Left ventricle myocardium inferior (tissue), 1 donor: ENCODE measurements at places on chromosomes 5 and 9. TPM values are rescaled to one million over a fixed set of nuclear protein-coding genes. Genes with fewer than 3 reads are reported as not detected.

AK8 gene
- total RNA-seq = 0.74 TPM

KIF4B gene
- not detected for total RNA-seq

TMEM232 gene
- 3.6 TPM for total RNA-seq

INVS gene
- 6.7 TPM for total RNA-seq

LRRC70 gene
- 0.77 TPM for total RNA-seq

YTHDC2 gene
- total RNA-seq = 13.6 TPM

TRIP13 gene
- 0.44 TPM for total RNA-seq

GRCh38 chr5:80566711-80567259 lies 3.3 kb downstream of the ANKRD34B start:
- no peak for DNase-seq

GRCh38 chr5:109929376-109929775 lies 239.6 kb downstream of the MAN2A1 start:
- DNase-seq = no peak

GRCh38 chr9:78030553-78031443 lies 813 bp downstream of the GNAQ start:
- peak; percentile 50 for DNase-seq

DNA sequence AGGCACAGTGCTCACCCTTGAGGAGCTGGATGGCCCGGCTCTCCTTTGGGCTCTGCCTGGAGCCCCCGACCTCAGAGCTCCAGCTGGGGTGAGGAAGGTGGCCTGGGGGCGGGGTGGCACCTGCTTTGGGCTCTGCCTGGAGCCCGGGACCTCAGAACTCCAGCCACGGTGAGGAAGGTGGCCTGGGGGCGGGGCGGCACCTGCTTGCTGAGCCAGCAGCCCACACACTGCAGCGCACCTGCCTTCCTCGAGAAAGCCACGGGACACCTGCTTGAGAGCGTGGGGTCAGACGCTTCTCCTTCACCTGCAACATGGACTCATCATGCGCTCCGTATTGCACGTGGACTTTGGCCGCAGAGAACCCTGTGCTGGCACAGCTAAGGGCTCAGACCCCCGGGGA lies 51.8 kb downstream of the IRX2 start:
- no peak for DNase-seq

GRCh38 chr5:1075931-1076330 lies 35.9 kb downstream of the SLC12A7 start:
- DNase-seq = no peak

- DNase-seq = no peak
These were observed 71.1 kb downstream of the MLLT3 start for GRCh38 chr9:20551236-20551635.

DNA sequence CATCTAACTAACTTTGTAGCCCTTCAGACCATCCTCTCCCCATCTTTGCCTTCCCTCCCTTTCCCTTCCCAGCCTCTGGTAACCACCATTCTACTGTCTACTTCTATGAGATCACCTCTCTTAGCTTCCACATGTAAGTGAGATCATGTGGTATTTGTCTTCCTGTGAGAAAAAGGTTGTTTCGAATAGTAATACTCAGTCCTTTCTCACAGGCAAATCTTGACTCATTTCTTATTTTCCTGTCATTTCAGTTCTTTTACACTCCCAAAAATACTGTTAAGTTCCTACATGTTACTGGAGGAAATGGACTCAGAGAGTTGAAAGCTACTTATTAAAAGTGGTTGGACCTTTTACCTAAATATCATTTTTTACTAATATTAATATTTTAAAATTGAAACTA lies 82.1 kb downstream of the SLF1 start:
- DNase-seq = no peak

DNA sequence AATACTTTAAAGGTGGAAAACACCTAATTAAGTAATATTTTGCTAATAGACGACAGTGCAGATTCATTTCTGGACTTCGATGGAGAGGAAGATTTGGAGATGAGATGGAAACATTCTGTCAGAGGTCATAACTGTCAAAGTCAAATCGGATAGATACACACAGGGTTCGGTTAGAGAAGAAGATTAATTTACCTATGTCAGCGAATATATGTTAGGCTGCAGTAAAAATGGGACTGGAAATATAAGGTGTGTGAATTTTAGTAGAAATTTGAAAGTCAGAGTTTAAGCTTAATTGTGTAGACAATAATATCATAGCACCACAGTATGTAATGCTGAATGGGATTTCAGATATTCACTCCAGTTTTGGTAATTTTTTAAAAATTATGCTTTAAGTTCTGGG lies 1020.3 kb upstream of the ACO1 start:
- no peak for DNase-seq

DNA sequence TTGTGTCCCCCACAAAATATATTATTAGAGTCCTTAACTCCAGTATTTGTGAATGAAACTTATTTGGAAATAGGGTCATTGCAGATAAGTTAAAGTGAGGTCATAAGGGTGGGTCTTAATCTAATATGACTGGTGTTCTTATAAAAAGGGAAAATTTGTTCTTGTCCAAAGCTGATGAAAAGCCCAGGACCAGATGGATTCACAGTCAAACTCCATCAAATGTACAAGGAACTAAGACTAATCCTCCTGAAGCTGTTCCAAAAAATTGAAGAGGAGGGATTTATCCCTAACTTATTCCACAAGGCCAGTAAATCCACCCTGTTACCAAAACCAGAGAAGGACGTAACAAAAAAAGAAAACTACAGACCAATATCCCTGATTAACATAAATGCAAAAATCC lies 56.4 kb upstream of the SLIT3 start:
- DNase-seq = no peak

DNA sequence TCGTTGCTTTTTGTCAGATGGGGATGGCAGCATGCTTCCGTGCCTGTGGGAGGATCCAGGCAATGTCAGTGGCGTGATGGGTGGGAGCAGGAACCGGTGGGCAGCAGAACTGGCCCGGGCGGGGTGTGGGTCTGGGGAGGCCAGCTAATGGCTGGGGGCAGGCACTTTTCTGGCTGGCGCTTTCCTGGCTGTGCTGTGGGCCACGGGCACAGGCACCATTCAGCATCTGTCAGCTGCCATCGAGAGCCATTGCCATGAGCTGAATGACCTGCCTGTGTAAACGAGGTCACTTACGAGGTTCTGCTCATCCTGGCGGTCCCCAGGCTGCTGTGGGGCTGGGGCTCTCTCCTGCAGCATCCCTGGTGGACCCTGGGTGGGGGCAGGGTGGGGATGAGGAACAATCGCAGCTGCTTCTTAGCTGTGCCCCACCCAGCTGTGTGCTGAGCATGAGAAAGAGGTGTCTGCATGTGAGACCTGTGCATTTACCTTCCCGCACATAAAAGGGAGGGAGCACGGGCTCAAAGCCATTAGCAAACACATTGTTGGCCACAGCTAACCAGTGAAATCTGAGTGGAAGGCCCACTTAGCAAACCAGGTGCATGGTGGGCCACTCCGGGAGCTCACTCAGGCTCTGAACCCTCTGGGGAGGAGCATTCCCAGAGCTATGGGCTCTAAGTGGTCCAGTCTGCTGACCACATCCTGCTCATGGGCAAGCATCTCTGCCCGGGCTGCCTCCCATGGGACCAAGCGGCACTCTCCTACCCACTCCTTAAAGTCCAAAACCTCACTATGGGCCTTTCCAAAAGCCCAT lies 41.3 kb upstream of the OLFM1 start:
- no peak for DNase-seq

- DNase-seq = no peak
These were observed 32.3 kb downstream of the CARTPT start for GRCh38 chr5:71751422-71751821.

GRCh38 chr5:88690409-88691229 lies 192.4 kb downstream of the MEF2C start:
- peak; percentile 66 for DNase-seq

DNA sequence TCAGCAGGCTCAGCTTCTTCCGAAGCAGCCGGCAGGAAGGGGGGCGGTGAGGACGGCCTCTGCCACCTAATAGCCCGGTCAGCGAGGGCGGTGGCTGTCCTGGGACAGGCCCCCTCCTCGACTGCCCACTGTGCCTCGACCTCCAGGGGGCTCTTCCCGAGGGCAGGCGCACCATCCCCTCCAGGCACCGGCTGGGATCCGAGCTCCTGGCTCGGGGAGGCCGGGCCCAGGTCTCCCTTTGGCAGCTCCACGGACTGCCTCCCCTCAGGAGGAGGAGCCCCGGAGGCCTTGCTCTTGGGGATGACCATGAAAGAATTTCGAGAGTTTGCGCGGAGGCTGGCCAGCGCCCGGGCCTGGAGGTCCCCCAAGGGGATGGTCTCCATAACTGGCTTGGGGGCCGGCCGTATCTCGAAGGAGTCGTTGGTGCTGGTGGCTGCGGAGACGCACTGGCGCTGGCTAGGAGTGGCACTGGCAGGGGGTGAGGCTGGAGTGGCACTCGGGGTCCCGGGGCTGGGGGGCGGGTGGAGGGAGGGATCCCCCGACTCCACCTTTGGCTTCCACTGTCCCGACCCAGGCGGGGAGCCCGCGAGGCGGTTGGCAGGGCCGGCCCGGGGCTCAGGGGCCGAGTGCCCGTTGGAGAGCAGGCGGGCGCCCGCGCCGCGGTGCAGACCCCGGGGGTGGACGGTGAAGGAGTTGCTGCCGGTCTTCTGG lies 975 bp downstream of the TPRN start:
- DNase-seq = no peak

DNA sequence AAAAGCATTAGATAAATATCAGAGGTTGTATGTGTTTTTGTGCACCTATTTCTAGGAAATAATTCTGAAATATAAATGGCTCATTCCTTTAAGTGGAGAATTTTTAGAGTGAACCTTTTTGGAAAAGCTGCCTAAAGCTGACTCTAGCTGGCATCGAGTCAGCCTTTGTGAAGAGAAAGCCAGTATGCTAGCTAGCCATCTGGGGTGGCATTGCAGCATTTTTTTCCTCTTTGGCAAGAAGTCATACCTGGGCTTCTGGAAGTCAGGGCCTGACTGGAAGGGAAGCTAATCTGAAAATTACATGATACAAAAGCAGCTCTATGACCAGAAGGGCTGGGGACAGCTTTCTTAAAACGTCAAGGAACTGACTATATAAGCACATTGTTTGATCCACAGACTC lies 19.7 kb downstream of the ANP32B start:
- no peak for DNase-seq

DNA sequence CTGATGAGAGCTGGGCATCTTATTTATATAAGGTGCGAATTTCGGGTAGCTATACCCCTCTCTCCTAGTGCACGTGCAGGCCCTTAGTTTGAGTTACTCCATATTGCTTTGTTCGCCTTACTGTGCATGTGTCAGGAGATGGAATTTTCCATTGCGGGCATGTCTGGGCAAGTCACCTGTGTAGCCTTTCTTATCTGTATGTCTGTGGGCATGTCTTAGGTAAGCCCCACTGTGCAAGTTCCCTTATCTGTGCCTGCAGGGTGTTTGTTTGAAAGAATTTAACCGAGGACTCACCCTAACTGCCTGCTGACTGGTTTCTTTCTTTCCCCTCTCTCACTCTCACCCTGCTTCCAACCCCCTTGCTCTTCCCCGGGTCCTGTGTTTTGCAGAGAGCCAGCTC lies 140.7 kb upstream of the RANBP3L start:
- no peak for DNase-seq

GRCh38 chr5:131791866-131792265 lies 5.0 kb downstream of the FNIP1 start:
- no peak for DNase-seq

GRCh38 chr9:18688581-18689565 lies 214.9 kb downstream of the ADAMTSL1 start:
- no peak for DNase-seq

DNA sequence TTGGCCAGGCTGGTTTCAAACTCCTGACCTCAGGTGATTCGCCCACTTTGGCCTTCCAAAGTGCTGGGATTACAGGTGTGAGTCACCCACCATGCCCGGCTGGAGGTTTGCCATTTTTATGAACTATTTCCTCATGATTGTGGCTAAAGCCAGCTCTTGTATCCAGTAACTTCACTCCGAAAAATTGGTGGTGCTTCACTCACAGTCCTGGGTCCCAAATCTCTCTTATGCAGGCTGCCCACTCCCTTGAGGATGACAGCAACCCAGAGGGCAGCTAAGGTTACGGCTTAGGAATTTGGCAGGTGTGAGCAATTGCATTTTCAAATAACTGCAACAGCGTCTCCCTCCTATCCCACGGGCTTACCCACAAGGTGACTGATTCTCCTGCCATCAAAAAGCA lies 23.4 kb upstream of the FUBP3 start:
- no peak for DNase-seq

GRCh38 chr9:36665921-36666431 lies 93.3 kb downstream of the MELK start:
- DNase-seq = no peak

DNA sequence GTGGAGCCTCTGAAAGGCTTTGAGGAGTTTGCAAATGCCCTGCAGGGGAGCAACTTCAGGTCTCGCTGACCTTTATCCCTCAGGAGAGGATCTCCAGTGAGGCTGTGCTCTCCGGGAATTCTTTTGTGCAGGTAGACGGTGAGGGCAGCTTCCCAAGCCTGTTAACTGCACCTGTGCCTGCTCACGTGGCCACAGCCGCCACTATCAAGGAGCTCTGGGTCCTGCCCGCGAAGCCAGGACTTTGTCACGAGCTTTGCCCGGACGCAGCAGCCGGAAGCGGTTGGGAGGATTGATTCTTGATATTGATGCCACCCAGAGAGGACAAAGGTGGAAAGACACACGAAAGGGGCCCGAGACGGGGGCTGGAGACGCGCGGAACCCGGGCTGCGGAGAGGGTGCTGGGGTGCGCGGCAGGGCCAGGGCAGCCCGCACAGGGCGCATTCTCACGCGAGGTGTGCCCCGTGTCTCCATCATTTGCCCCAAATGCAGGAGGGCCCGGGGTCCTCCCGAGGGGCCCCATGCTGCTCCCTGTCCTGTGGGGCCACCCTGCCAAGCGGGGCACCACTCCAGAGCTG lies 18.2 kb downstream of the SLC9A3 start:
- DNase-seq = no peak

GRCh38 chr5:67334373-67334772 lies 137.8 kb upstream of the CD180 start:
- no peak for DNase-seq

DNA sequence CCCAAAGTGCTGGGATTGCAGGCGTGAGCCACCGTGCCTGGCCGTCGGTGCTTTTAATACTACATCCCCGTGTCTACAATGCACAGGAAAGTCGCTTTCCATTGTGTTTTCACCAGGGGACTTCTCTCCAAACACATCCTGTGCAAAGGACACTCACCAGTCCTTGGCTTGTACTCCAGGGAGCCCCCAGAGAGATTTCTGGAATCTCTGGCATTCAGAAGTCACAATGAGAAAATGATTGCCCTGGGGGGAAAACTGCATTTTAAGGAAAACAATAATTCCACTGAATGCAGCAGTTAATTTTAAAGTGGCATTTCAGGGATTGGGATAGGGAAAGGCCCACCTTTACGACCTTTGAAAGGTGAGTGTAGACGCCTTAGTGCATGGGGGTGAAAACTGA lies 112.0 kb downstream of the ADAMTS16 start:
- no peak for DNase-seq
